ENCODE measurements at places on chromosomes 12 and 14.

GRCh38 chr12:130862161-130862560 lies 9.7 kb upstream of the RAN start:
- no peak for DNase-seq

- no peak for DNase-seq
These were observed 601 bp downstream of the ZNF839 start for GRCh38 chr14:102320033-102320660.

GRCh38 chr14:104826861-104827176 lies 25.9 kb downstream of the ZBTB42 start:
- DNase-seq = no peak

GRCh38 chr14:88198446-88198845 lies 124.6 kb downstream of the KCNK10 start:
- DNase-seq = no peak

- no peak for DNase-seq
These were observed 118.9 kb downstream of the PTCSC3 start for GRCh38 chr14:36057452-36058116.

- DNase-seq = no peak
These were observed 50.7 kb downstream of the FLRT2 start for GRCh38 chr14:85580536-85581140.

DNA sequence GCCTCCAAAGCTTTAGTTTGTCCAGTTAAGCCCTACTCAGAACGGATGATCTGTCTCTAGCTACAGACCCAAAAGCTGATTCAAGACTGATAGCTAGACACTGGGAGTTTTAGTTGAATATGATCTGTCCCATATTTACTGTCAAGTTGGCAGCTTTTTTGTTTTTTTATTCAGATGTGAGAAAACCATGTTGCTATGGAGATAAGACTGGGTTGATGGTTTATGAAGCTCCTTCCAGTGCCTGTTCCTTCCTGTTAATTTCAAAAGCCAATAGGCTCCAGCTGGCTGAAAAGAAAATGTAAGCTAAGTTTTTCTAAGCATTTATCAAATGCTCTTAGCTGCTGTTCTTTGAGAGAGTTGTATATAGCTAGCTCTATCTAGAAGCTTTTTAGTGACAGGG lies 4.7 kb downstream of the DYNLL1 start:
- no peak for DNase-seq

GRCh38 chr14:64806862-64807495 lies 72.7 kb downstream of the SPTB start:
- DNase-seq = no peak

DNA sequence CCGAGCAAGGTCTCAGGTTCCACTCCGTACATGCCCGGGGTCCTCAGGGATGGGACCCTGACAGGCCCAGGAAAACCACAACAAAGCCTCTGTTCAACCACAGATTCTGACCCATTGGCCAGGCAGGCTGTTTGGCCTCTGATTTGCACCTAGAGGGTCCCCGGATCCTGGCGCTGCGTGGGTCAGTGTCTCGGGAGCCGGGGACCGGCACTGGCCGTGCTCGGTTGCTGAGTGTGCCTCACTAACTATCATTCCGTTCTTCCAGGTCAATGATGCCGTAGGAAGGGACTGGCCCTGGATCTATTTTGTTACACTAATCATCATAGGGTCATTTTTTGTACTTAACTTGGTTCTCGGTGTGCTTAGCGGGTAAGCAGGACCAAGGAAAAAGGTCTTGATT lies 290.2 kb upstream of the FKBP4 start:
- no peak for DNase-seq

GRCh38 chr12:17371491-17372215 lies 718.3 kb downstream of the RERGL start:
- DNase-seq = no peak

DNA sequence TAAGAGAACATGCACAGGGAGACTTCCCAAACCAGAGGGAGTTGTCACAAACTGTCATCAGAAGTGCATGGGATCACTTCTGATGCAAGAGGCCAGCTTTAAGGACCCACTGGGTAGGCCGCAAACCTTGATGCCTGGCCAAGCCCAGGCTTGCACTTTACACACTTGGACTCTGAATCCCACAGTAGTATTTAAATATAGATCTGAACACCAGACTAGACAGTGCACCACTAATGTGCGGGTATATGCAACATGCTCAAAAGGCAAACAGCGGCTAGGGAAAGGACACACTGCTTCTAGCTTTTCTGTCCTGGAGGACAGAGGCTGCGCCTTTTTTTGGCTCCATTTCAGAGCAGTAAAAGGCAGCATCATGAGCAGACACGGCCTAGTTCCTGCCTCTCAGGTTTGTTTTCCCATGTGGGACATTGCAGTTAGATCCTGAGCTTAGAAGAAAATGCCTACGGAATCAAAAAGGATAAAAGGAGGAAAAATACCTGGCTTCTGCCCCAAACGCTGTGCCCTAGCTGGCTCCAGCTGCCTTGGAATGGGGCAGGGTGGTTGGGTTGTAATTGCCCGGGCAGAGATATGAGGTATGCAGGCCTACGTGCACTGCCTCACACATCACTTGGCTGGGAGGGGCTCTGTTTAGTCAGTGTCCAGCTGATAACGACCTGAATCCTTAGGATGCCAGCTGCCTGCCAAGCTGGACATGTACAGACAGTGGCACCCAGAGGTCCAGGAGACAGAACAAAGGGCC lies 84.5 kb upstream of the EGLN3 start:
- peak; percentile 95 for DNase-seq

GRCh38 chr14:74952697-74953484 lies 2.5 kb downstream of the PGF start:
- DNase-seq = no peak

DNA sequence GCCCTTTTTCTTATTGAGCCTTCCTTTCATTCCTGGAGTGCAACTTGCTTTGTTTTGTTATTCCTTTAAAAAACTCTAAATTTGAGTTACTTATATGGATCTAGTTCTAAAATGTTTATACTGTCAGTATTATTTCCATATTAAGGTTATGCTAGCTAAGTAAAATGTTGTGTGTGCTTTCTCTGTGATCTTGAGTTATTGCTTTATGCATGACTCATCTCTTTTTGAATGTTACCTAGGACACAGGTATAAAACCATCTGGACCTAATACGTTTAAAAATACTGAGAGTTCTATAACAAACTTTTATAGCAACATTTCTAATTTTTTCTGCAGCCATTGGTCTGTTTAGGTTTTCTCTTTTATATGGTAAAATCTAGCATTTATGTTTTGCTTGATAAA lies 132.8 kb upstream of the LGR5 start:
- DNase-seq = no peak

DNA sequence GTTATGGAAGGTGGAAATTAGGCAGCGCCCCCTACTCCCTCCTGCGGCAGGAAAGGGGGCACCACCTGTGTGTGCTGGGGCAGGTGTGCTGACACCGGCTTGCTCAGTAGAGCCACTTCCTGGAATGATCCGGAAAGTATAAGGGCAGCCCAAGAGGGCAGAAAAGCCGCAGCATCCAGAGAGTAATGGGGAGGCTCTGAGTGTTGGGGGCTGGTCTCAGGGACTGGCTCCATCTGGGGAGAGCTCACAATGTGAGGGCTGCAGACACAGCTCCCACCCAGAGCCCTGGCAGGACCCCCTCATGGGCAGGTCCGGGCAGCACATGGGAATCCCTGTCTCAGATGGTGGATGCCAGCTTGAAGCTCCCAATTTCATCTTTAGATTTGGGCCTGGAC lies 187.6 kb upstream of the C14orf180 start:
- DNase-seq = no peak

GRCh38 chr14:99839696-99840095 lies 46.5 kb downstream of the EML1 start:
- DNase-seq = no peak

DNA sequence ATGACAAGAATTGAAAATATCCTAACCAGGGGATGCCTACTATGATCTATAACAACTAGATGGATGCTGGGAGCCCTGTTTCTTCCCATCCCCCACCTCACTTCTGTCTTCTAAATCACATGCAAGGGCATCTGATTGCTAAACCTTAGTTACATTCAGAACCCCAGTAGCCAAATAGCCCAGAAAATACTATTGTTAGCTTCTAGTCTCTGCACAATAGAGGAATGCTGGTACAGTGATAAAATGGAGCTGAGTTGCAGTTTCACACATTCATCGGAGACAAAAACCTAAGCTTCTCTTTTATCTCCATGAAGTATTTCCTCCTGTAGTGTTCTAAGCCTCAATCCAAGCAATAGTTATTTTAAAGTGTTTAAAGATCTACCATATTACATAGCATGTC lies 942.9 kb downstream of the RPS29 start:
- DNase-seq = no peak

DNA sequence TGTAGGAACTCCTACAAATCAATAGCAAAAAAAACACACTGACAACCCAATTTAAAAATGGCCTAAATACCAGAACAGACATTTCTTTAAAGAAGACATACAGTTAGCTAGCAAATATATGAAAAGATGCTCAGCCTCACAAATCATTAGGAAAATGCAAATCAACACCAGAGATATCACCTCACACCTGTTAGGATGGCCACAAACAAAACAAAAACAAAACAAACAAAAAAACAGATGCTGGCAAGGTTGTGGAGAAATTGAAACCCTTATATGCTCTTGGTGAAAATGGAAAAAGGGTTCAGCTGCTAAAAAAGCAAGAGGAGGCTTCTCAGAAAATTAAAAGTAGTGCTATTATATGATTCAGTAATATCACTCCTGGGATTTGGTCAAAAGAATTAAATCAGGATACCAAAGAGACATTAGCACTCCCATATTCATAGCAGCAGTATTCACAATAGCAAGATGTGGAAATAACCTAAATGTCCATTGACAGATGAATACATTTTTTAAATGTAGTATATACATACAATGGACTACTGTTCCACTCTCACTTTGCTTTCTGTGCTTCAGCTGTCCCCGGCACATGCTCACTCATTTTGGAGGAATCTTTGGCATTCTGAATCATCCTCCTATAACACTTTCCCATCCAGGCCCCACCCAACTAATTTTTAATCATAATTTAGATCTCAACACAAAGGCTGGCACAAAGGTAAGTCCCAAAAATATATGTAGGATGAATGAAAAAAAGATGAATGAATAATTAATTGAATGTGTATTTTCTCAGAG lies 99.1 kb downstream of the SYT1 start:
- no peak for DNase-seq

- DNase-seq = no peak
These were observed 316.8 kb downstream of the SNAPC1 start for GRCh38 chr14:62079038-62079437.

- DNase-seq = peak; percentile 69
These were observed 29.7 kb downstream of the ZFP36L1 start for GRCh38 chr14:68762953-68763764.

DNA sequence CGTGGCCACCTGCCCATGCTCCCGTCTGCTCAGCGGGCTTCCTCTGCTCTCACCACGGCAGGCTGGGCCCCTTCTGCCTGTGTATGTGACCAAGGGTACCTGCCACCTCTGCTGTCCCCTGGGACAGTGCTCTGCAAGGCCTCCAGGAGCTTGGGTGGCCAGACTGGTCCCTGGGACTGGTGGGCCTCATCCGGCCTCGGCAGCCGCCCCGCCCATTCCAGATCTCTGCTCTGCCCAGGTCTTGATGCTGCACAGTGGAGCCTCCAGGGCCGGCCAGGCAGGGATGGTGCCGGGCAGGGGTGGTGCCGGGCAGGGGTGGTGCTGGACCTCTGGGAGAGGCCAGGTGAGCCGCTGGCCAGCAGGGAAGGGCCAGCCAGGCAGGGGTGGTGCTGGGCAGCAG lies 9.0 kb downstream of the FBRSL1 start:
- DNase-seq = no peak

DNA sequence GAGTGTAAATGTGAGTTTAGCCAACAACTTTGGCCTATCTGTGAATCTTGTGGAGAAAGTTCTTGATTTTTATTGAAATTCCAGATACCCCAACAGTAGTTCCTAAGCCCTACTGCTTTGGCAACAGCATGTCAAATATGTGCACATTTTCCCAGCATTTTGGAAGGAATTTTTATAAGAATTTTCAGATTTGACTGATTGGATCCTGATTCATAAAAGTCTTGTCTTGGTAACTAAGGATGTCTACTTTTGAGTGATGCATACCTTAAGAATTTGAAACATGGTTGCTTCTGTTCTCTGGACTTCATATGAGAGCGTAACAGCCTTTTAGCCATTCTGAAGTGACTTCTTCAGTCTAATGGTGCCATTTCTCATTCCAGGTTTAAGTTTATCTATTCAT lies 106.7 kb downstream of the ANO4 start:
- DNase-seq = no peak

GRCh38 chr14:95374239-95374997 lies 54.7 kb upstream of the CLMN start:
- DNase-seq = no peak

- no peak for DNase-seq
These were observed 863.7 kb downstream of the LRFN5 start for GRCh38 chr14:42470427-42470719.

Measured in HepG2 (cell line).